ENCODE measurements at places on chromosomes 2 and 18.
A peak's percentile ranks its signal among the peaks of the same experiment; 100 is the strongest.

GRCh38 chr2:69223759-69224511 lies 163.1 kb downstream of the GFPT1 start:
- no peak overlapping the region for H3K27ac ChIP-seq
- DNase-seq = no peak
- H3K36me3 ChIP-seq = no peaks in the 10 kb centered on the region
- H3K27me3 ChIP-seq = no peaks in the 10 kb centered on the region
- no peak overlapping the region for H3K4me3 ChIP-seq

- no peak overlapping the region for H3K27ac ChIP-seq
- no peak overlapping the region for H3K4me3 ChIP-seq
- H3K4me1 ChIP-seq = peaks cover 11% of the 10 kb centered on the region
- no peak for DNase-seq
- no peaks in the 10 kb centered on the region for H3K36me3 ChIP-seq
These were observed 146.0 kb downstream of the VAPA start for GRCh38 chr18:10059610-10060468.

DNA sequence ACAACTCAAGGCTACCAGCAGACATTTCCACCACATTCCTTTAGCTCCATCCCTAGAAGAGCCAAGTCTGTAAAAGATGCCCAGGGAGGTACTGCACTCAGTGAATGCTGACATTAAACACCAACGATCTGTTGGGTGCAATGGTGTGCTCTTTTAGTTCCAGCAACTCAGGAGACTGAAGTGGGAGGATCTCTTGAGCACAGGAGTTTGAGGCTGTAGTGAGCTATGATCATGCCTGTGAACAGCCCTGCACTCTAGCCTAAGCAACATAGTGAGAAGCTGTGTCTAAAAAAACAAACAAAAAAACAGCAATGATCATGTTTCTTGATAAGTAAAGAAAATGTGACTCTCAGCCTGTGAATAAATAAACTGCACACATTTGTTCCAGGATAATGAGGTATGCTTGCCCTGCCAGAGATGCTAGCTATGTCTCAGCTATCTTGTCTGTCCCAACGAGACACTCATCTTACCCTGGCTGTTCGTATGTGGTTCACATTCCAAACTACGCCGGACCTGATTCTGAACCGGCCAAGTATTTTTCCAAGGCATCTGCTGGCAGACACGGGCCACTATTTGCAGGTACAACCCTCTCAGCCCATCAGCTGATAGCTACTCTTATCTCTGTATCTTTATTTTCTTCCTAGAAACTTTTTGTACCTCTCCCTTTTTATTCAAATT lies 21.8 kb downstream of the TMEM182 start:
- H3K4me3 ChIP-seq = no peak overlapping the region
- DNase-seq = no peak
- H3K4me1 ChIP-seq = peaks cover 1% of the 10 kb centered on the region
- no peaks in the 10 kb centered on the region for H3K36me3 ChIP-seq
- no peaks in the 10 kb centered on the region for H3K27me3 ChIP-seq

- no peaks in the 10 kb centered on the region for H3K36me3 ChIP-seq
- peak overlapping the region; percentile 3 for H3K4me3 ChIP-seq
- no peak for DNase-seq
These were observed 189.8 kb downstream of the SNTG2 start for GRCh38 chr2:1140389-1141003.

- peaks cover 4% of the 10 kb centered on the region for H3K36me3 ChIP-seq
- H3K27ac ChIP-seq = no peak overlapping the region
- peaks cover 90% of the 10 kb centered on the region for H3K27me3 ChIP-seq
- DNase-seq = no peak
- H3K4me3 ChIP-seq = no peak overlapping the region
- H3K4me1 ChIP-seq = peaks cover 25% of the 10 kb centered on the region
These were observed 5.8 kb downstream of the NEURL3 start for GRCh38 chr2:96499061-96499960.

- no peak overlapping the region for H3K4me3 ChIP-seq
- H3K27ac ChIP-seq = no peak overlapping the region
- H3K4me1 ChIP-seq = no peaks in the 10 kb centered on the region
- no peaks in the 10 kb centered on the region for H3K36me3 ChIP-seq
- DNase-seq = no peak
- no peaks in the 10 kb centered on the region for H3K27me3 ChIP-seq
These were observed 52.9 kb upstream of the FSHR start for GRCh38 chr2:49207204-49207603.

DNA sequence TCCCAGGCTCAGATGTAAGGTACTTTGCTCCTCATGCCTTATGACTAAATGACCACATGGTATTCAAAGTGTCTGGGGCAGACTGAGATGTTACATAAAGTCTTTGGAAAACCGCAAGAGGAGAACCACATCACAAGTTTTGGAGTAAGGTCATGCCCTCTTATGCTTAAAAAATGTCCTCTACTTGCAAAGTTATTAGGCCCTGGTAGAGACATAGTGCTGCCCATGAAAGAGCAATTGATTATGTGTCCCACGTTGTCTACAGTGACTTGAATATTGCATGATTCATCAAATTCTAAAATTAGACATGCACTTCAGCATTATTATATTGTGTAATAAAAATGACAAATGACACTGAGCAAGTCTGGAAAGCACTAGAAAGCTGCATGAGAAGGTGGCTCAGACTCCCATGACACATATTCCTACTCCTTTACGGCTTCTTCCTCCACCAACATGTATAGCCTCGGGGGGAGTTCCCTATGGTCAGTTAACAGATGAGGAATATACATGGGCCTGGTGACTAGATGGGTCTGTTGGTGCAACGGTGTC lies 602.6 kb upstream of the VRK2 start:
- no peak overlapping the region for H3K27ac ChIP-seq
- DNase-seq = peak; percentile 86
- no peaks in the 10 kb centered on the region for H3K27me3 ChIP-seq
- H3K4me1 ChIP-seq = no peaks in the 10 kb centered on the region

DNA sequence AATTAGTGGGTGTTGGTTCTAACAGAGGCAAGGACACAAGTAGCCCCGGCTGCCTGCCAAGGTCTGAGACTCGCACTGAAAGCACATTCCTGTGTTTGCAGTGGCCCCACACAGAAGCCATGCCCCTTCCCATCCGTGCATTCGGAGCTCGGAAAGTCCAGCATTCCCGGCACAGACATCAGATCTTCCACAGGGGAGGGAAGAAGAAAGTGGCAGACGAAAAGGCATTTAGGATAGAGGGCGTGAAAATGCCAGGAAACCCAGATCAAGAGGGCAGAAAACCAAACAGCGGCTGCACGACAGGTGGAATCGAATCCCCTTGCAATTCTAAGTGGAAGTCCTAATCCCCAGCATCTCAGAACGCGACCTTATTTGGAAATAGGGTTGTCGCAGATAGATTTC lies 105.5 kb upstream of the ASB18 start:
- H3K27me3 ChIP-seq = peaks cover 38% of the 10 kb centered on the region
- no peaks in the 10 kb centered on the region for H3K36me3 ChIP-seq
- no peak overlapping the region for H3K4me3 ChIP-seq
- H3K27ac ChIP-seq = no peak overlapping the region

GRCh38 chr18:39031647-39032046 lies 1466.0 kb upstream of the CELF4 start:
- no peak overlapping the region for H3K4me3 ChIP-seq
- no peaks in the 10 kb centered on the region for H3K36me3 ChIP-seq
- DNase-seq = no peak
- no peak overlapping the region for H3K27ac ChIP-seq
- H3K4me1 ChIP-seq = no peaks in the 10 kb centered on the region

DNA sequence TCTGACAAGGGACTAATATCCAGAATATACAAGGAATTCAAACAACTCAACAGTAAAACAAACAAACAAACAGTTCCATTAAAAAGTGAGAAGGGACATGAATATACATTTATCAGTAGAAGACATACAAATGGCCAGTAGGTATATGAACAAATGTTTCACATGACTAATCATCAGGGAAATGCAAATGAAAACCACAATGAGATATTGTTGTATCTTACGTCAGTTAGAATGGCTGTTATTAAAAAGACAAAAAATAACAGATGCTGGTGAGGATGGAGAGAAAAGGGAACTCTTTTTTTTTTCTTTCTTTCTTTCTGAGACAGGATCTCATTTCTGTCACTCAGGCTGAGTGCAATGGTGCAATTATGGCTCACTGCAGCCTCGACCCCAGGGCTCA lies 175.5 kb downstream of the CAMKMT start:
- no peak overlapping the region for H3K4me3 ChIP-seq
- no peak for DNase-seq
- H3K27ac ChIP-seq = no peak overlapping the region
- H3K36me3 ChIP-seq = no peaks in the 10 kb centered on the region
- H3K27me3 ChIP-seq = no peaks in the 10 kb centered on the region

DNA sequence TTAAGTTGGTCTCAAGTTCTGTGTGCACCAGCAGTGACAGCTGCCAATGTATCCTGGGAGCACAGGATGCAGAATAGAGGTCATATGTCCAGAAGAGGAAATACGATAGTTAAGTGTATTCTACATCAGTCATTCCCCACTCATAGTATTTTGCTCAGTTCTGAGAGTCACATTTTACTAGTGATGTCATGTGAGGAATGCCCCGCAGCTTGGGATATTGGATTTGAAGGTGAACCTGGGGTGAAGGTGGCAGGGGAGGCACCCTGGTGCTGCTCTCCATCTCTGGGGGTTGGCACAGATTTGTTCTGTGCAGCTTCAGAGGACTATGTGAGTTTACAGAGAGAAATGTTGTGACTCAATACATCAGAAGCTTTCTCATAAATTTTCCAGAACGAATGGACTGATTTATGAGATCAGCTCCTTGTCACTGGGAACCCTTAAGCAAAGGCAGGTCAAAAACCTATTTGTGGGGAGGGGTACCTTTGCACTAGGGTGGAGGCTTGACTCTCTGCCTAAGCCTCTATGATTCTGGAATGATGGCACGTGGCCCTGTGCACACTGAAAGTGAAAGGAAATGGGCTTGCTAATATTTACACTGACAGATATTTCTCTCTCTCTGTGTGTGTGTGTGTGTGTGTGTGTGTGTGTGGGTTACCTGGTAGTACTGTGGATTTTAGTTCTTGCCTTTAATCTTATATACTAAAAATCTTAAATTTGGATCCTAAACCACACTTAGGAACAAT lies 95.9 kb downstream of the NEB start:
- H3K4me1 ChIP-seq = peaks cover 3% of the 10 kb centered on the region
- peak; percentile 13 for DNase-seq
- H3K27me3 ChIP-seq = no peaks in the 10 kb centered on the region
- peak overlapping the region; percentile 63 for H3K4me3 ChIP-seq
- no peaks in the 10 kb centered on the region for H3K36me3 ChIP-seq

DNA sequence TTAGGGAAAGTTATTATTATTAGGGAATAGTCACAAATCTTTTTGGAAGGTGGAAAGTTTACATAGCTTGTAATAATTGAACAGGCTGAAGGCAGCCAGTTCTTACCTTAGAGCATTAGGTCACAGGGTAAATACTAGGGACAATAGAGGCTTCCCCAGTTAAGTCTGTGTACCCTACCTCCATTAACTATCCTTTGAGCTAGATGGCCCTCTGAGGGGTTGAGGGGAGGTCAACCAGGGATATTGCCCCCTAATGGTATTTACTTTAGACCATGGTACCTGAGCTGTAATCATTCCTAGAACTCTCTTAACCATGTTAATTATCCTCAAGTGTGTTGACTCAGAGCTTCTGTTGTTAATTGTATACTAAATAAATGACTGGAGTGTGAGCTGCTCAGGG lies 120.5 kb upstream of the SCN7A start:
- H3K4me3 ChIP-seq = no peak overlapping the region
- no peaks in the 10 kb centered on the region for H3K36me3 ChIP-seq
- peaks cover 4% of the 10 kb centered on the region for H3K4me1 ChIP-seq
- H3K27me3 ChIP-seq = no peaks in the 10 kb centered on the region
- DNase-seq = no peak

GRCh38 chr2:234953116-234954031 lies 1.6 kb downstream of the SH3BP4 start:
- peak overlapping the region; percentile 81 for H3K27ac ChIP-seq
- DNase-seq = peak; percentile 40
- H3K36me3 ChIP-seq = peaks cover 16% of the 10 kb centered on the region
- peak overlapping the region; percentile 89 for H3K4me3 ChIP-seq
- no peaks in the 10 kb centered on the region for H3K27me3 ChIP-seq

- H3K27me3 ChIP-seq = no peaks in the 10 kb centered on the region
- H3K27ac ChIP-seq = no peak overlapping the region
- no peak for DNase-seq
- no peak overlapping the region for H3K4me3 ChIP-seq
These were observed 714.1 kb downstream of the KCNJ3 start for GRCh38 chr2:155412598-155412997.

DNA sequence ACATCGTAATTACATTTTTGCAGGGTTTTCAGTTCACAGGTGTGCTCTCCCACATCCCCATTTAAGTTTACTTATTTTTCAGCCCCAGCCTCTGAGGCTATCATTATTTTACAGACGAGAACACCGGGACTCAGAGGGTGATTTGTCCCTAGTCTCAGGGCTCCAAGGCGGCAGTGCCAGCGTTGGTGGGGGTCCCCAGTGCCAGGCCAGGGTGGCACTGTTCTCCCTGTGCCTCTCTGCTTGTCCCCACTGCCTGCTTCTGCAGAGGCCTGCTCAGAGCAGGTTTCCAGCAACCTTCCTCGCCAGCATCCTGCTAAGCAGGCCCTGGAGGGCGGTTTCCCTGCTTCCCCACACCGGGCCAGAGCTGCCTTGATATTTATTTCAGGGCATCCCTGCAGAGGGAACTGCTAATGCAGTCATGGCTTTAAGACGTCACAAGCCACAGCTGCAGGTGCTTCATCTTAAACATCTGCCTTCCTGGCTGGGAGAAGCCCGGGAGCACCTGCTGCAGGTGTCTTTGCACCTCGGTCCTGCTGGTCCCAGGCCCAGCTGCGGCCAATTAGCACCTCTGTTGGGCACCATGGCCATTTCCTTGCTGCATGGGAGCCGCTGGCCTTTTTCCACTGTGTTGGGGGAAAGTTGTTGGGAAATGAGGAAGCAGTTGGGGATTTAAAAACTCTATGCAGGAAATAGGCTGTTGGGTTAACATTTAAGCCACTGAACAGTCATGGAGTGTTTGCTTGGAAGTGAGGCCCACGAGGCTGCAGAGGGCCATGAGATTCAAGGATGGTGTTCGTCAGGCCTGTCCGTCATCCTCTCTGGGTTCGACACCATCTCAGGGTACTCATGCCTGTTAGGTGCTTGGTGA lies 22.8 kb downstream of the HPCAL1 start:
- H3K4me3 ChIP-seq = no peak overlapping the region
- H3K27me3 ChIP-seq = no peaks in the 10 kb centered on the region
- no peak overlapping the region for H3K27ac ChIP-seq
- H3K4me1 ChIP-seq = peaks cover 29% of the 10 kb centered on the region

- no peak for DNase-seq
- H3K36me3 ChIP-seq = no peaks in the 10 kb centered on the region
- H3K27ac ChIP-seq = no peak overlapping the region
- H3K27me3 ChIP-seq = no peaks in the 10 kb centered on the region
- no peak overlapping the region for H3K4me3 ChIP-seq
These were observed 335.8 kb downstream of the RAD51AP2 start for GRCh38 chr2:17182399-17182798.

- DNase-seq = no peak
- peak overlapping the region; percentile 50 for H3K4me3 ChIP-seq
These were observed 237.5 kb upstream of the RBBP8 start for GRCh38 chr18:22695674-22696073.

Data from mesenchymal stem cell (in vitro differentiated cells and primary cell).